Ascending aorta (tissue), 2 donors: ENCODE measurements at places on chromosomes 13 and 19. TPM values are rescaled to one million over a fixed set of nuclear protein-coding genes. Genes with fewer than 3 reads are reported as not detected.

- no peak for DNase-seq
These were observed 9.7 kb downstream of the PRKCSH start for GRCh38 chr19:11445141-11445540.

- no peak for DNase-seq
These were observed 126.4 kb downstream of the POU4F1 start for GRCh38 chr13:78476910-78477309.

DNA sequence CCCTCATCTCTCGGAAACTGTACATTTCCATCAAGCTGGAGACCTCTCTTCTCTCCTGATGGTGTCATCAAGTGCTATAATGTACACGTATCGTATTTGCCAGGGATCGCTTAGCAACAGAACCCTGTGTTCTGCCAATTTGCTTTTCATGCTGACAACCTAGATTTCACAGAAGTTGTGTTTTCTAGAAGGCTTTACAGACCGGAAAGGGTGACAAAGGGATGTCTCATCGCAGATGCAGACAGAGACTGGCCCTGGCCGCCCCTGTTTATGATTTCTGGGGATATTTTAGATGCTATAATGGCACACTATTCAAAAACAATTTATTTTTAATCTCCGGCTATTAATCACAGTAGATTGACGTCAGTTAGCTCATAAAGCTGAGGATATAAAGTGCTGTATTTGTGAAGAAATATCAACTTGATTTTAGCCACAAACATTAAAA is 291.4 kb downstream of the IRS2 start:
- no peak for DNase-seq

DNA sequence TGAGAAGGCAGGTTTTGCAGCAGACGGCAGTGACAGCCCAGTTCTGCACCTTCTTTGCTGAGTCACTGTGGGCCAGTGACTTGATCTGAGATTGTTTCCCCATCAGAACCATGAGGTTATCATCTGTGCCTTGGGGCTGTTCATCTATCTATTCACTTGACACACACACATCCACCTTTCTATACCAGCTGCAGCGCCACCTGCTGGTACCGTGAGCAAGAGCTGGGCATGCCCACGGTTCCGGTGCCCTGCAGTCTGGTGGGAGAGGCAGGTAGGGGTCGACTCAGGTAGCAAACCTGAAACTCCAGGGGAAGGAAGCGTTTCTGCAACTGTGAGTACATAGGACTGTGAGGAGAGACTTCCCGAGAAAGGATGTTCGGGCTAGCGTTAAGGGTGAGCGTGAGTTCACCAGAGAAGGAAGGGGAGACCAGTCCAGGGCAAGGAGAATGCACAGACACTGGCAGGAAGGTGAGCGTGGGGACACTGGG is 7.5 kb upstream of the LIN7B start:
- DNase-seq = no peak

GRCh38 chr13:29713839-29714238 is 118.4 kb upstream of the SLC7A1 start:
- DNase-seq = no peak

GRCh38 chr13:50589651-50590054 is 253.8 kb downstream of the DLEU7 start:
- DNase-seq = no peak

GRCh38 chr19:6101991-6102390 is 8.3 kb downstream of the RFX2 start:
- no peak for DNase-seq

- DNase-seq = no peak
These were observed 2.8 kb upstream of the RAX2 start for GRCh38 chr19:3774621-3775373.

DNA sequence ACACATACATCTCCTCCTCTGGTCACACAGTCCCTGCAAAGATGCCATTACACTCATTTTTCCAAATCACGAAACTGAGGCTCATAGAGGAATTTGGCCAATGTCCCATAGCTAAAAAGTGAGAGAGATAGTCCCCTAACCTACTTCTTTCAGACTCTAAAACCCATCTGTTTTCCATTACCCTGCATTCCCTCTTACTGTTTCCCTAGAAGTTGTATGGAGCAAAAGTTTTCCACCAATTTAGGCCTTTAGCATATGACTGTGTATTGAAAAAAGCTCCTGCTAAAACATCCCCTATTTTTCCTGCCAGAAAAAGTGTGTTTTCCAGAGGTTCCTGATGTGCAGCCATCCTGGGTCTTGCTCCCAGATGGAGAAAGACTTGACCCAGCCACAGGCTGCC is 16.3 kb downstream of the SERP2 start:
- DNase-seq = no peak

GRCh38 chr13:27408074-27408473 is 16.3 kb upstream of the GTF3A start:
- no peak for DNase-seq

UBXN6 gene
- total RNA-seq = 560 TPM

RFPL4AL1 gene
- not detected for total RNA-seq

IFI30 gene
- 35.1 TPM for total RNA-seq
